Gastroesophageal sphincter (tissue), 4 donors: ENCODE measurements at places on chromosomes 16 and 17. TPM values are rescaled to one million over a fixed set of nuclear protein-coding genes. Genes with fewer than 3 reads are reported as not detected.

DNA sequence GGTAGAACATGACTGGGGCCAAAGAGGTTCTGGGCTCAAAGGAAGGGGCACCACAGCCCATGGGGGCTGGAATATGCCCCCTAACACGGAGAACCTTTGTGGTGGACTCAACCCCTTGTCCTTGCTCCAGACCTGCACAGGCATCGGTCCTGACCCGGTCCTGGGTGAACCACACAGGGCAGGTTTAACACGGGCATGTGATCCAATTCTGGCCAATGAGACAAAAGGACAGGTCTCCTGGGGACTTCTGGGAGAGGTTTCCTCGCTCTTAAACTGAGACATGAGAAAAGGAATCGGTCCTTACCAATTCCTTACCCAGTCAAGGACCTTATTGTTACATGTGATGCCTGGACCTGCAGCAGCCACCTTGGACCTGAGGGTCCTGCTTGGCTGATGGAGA lies 3.7 kb downstream of the DOC2B start:
- no peak for ATAC-seq

DNA sequence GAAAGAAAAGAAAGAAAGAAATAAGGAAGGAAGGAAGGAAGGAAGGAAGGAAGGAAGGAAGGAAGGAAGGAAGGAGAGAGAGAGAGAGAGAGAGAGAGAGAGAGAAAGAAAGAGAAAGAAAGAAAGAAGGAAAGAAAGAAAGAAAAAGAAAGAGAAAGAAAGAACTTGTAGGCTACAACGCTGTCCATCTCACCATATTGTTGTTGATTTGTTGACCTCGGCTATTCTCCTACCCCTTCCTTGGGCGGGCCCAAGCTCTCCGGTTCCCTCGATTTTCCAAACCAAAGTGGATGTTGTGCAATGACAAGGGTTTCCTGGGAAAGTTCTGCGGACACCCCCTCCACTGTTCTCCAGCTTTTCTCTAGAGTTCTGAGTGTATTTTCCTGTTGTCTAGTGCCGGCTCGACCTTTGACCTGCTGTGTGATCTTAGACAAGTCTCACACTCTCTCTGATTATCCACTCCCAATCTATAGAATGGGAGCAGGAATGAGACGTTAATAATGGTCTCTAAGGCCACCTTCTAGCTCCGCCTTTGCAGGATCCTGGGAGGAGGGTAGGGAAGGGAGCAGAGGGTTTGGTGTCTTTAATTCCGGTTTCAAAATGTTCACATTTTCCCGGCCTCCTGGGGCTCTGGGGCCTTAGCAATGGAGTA lies 1.6 kb downstream of the IRX6 start:
- no peak for ATAC-seq

NPTX1 gene
- 2.7 TPM for total RNA-seq

POLR3K gene
- 5.0 TPM for total RNA-seq

EFNB3 gene
- total RNA-seq, result 0.27 TPM

GPR142 gene
- 1.1 TPM for total RNA-seq

DNA sequence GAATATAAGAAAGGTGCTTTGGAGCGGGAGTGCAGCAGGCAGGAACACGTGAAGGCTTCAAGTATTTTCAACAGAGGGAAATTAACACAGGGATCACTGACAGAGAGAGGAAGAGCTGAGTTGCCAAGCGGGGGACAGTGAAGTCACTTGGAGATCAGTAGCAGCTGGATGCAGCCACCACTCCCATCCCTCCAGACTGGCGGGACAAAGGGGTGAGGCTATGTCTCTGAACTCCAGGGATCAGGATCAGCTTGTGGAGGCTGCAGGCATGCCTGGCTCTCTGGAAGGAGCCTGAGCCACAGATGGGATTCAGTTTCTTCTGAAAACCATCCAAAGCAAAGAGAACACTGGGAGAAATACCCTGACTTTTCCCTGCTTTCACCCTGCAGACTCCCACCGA lies 113.7 kb upstream of the IRX3 start:
- ATAC-seq, result no peak

SCN4A gene
- 0.40 TPM for total RNA-seq

GRCh38 chr17:38341035-38341721 lies 2.6 kb downstream of the GPR179 start:
- no peak for ATAC-seq

GRCh38 chr16:72159386-72159785 lies 12.6 kb downstream of the PMFBP1 start:
- no peak for ATAC-seq

DNA sequence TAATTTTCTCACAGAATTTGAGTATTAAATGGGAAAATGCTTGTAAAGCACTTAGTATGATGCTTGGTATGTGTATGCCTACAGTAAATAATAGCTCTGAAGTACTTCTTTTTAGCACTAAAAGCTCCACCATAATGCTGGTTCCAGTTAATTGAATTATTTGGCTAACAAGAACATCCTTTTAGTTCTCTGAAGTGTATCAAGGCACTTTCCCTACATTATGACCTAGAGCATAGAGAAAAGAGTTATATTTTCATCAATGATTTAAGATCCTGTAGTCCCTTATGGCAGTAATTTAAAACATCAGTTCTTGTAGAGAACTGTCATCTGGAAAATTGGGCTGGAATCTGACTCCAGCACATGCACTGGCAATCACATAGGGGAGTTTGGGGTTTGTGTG lies 21.9 kb upstream of the PHAF1 start:
- no peak for ATAC-seq

OSGIN1 gene
- 12.5 TPM for total RNA-seq

EVPLL gene
- not detected for total RNA-seq

- ATAC-seq, result no peak
These were observed 41.2 kb downstream of the PRKCA start for GRCh38 chr17:66343531-66344078.

TBC1D3 gene
- total RNA-seq, result not detected

TOX3 gene
- total RNA-seq, result 4.8 TPM

DNA sequence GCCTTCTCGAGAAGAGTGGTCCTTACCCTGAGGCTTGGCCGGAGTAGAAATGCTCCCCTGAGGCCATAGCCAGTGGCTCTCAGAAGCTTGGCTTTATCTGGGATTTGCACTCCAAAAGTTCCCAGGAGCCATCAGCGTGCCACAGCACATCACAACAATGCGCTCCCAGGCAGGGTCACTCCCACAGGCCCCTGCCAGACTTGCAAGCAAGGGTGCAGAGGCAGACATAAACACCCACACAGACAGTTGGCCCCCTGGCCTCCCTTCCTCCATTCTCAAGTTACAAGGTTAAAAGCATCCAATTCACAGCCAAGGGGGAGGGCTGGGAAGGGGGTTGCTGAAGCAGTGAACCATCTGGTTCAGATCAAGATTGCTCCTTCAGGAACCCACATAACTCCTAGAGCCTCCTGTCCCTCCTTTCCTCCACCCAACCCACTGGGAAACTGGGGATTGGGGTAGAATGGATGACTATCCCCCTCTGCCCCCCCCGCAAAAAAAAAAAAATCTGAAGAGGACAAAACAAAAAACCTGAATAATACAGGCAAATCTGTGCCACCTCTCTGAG lies 1.8 kb downstream of the ST3GAL2 start:
- no peak for ATAC-seq

DNA sequence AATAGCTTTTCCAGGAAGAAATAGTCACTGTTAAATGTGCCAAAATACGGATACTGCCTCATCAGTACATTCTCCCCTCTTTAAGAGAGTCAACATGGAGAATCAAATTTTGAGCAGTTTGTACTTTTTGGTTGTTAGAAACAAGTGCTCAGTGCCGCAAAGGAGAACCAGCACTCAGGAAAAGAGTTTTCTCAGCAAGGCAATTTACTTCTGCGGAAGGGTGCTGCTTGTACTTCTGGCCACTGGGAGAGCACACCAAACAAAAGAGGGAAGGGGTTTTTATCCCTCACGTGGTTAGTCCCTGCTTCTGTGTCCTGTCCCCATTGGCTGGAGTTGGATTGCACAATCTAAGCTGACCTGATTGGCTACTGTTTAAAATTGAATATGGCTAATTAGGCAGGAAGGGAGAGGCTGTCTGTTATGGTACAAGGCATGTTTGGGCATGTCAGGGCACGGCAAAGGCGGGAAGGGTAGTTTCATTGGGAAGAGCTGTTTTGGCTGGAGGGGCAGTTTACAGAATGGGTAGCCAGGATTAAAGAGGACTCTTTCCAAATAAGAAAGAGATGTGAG lies 499.3 kb downstream of the CDH13 start:
- no peak for ATAC-seq

CES5A gene
- total RNA-seq, result not detected

C17orf67 gene
- total RNA-seq, result 3.5 TPM

DNA sequence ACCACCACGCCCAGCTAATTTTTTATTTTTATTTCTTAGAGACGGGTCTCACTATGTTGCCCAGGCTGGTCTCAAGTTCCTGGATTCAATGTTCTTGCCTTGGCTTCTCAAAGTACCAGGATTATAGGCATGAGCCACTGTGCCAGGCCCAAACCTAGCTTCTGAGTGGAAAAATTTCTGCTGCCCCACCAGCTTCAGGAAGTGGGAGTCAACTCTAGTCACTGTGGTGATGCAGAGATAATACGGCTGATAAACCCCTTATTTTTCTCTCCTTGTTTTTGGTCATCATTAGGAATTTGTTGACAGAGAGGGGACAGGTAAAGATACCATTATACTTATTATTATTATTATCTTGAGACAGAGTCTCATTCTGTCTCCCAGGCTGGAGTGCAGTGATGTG lies 27.8 kb upstream of the PHOSPHO1 start:
- ATAC-seq, result no peak

DNA sequence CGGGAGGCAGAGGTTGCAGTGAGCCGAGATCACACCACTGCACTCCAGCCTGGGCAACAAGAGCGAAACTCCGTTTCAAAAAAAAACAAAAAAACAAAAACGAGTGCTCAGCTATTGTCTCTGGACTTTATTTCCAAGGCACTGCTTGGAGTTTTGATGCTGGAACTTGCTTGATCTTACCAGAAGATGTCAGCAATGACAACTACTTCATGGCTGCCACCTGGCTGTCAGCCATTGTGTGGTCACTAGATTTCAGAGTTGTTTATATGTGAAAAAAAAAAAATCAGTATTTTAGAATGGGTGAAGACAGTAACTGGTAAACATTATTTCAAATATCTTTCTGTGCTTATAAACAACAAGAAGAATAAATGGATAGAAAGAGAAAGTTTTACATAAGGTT lies 26.3 kb upstream of the OR4D1 start:
- no peak for ATAC-seq

GRCh38 chr16:30527635-30528178 lies 1.3 kb upstream of the ZNF768 start:
- ATAC-seq, result no peak

GRCh38 chr16:25141648-25142047 lies 30.1 kb downstream of the LCMT1 start:
- ATAC-seq, result no peak

GRCh38 chr17:20989991-20990855 lies 52.6 kb downstream of the USP22 start:
- ATAC-seq, result no peak

- no peak for ATAC-seq
These were observed 1.4 kb downstream of the PPP1R9B start for GRCh38 chr17:50149091-50149416.

PYDC1 gene
- 0.93 TPM for total RNA-seq

DNA sequence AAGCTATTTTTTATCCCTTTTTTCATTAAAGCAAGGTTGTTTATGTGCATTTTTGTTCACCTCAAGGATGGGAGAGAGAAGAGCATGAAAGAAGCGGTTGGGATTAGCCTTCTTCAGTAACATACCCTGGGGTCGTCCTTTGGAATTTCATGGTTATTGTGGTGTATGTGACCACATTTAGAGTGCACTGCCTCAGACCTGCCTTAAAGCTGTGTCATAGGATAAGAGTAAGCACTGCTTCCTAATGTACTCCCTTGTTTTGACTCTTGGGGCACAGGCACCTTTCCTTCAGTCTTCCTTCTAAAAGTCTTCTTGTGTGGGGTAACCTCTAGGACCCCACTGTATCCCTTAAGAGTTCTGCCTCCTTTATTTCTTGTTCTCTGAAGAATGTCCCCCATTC lies 28.9 kb downstream of the TNRC6A start:
- ATAC-seq, result no peak

HSD17B2 gene
- total RNA-seq, result not detected

MTMR4 gene
- total RNA-seq, result 35.6 TPM

CD300LB gene
- total RNA-seq, result not detected

GRCh38 chr17:9266697-9267117 lies 245.4 kb downstream of the NTN1 start:
- no peak for ATAC-seq

DNA sequence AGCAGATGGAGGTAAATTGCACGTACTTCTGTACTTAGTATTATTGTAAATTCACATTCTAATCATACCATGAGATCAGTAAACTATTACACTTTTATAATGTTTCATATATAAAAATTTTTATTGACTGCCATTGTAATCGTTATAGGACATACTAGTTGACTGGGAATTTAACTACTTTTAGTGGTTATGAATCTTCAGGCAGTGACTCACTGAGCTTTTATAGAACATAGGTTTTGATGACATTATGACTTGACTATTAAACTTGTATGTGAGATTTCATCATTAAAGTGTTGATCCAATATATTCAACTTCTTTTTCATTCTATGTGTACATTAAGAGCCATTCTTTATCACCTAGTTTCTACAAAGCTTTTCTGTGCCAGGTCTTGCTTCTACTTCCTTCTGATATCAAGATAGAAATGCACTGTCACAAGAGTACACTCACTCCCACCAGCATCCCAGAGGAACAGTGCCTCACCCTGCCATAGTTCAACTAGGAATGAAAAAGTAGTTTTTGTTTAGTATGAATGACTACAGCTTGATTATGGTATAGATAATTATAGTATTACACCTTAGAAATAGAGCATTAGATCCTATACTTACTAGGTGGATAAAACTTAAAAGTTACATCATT lies 142.4 kb upstream of the RBL2 start:
- ATAC-seq, result no peak

GRCh38 chr16:29837841-29838240 lies 17.6 kb downstream of the MVP start:
- ATAC-seq, result no peak

DNA sequence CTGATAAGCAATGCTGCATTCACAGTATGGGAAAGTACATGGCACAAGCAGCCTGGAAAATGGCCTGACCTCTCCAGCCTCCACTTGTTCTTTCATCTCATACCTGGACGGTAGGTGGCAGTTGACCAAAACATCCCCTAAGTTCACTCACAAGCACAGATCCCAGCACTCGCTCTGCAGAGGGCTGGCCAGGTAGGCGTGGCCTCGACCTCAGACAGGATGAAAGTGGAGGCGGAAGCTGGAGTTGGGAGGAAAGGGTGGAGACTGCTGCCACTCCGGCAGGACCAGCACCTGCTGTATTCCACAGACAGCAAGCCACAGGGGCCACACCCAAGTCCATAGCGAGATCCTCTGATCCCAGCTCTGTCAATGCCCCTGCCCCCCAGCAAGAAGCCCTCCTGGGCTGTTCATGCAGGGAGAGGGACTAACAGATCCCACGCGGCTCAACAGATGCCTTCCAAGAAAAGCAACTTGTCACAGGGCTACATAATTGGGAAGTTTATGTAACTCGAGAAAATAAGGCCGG lies 31.3 kb downstream of the ZCCHC14 start:
- no peak for ATAC-seq

DNA sequence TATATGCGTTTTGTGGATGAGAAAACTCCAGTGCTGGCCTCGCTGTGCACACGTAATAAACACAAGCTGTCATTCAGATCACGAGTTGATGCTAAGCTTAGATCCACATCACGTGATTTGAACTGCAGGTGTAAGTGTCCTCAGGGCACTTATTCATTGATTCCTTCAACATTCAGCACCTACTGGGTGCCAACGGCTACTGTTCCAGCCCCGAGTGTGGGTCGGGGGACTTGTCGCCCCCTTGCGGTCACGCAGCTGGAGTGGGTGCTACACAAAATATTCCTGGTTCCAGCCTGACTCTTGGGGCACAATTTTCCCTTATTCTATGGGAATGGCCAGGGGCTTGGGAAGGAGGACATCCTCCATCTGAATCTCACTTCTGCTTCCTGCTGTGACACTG lies 29.9 kb upstream of the GINS2 start:
- no peak for ATAC-seq
